ENCODE measurements at places on chromosomes 7 and 10.

GRCh38 chr10:4470231-4470835 lies 355.7 kb upstream of the AKR1E2 start:
- DNase-seq: no peak

- no peak for DNase-seq
Observed at GRCh38 chr10:120436439-120437112, 20.5 kb upstream of the PLPP4 start.

GRCh38 chr7:130461272-130461671 lies 20.5 kb upstream of the CEP41 start:
- DNase-seq: no peak

DNA sequence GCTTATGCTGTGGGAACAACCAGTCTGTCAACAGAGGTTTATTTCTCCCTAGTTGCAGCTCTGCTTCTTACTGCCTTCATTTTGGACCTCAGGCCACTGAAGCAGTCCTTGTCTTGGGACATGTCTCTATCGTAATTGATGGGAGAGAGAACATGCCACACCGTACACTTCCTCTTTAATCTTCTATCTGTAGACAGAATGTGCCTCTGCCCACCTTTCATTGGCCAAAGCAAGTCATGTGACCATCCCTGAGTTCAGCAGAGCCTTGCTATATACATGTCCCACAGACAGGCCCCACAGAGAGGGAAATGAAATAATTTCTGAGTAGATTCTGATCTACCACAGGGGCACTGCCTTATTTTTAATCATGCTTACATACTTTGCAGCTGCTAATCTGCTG lies 98.0 kb downstream of the KCND2 start:
- DNase-seq: no peak

DNA sequence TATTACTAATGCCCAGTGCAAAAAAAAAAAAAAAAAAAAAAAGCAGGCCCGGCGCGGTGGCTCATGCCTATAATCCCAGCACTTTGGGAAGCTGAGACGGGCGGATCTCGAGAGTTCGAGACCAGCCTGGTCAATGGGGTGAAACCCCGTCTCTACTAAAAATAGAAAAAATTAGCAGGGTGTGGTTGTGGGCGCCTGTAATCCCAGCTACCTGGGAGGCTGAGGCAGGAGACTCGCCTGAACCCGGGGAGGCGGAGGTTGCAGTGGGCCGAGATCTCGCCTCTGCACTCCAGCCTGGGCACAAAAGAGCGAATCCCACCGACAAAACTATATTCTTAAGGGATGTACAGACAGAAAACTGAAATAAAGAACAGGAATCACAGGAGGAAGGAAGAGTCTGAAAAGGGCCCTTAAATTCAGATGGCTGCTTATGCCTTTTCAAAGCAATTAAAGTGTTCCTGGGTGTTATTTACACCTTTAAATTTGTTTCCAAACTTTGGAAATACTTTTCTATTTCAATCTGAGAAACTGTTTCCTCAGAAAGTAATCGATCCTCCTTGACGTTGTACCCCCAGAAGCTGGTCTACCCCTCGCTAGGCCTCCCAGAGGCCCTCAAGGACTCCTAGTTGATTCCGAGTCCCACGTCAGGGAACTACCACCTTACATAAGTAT lies 2.0 kb upstream of the KMT2E start:
- DNase-seq: no peak

GRCh38 chr7:30445770-30446169 lies 32.8 kb downstream of the NOD1 start:
- peak; percentile 14 for DNase-seq

DNA sequence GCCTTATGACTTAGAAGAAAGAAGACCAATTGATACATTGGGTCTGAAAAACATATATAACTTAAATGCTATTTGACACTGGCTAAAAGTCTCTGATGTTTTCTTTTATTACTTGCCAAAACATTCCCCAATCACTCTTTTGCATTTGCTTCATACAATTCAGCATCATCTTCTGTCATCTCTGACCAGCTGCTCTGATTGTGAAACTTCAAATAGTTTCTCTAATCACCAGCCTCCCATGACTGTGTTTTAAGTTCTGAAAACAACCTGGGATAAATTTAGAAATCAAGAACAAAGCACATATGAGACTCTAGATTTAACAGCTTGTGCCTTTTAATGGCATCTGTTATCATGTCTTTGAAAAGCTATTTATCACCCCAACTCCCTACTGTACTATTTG lies 208.4 kb upstream of the KCND2 start:
- no peak for DNase-seq

DNA sequence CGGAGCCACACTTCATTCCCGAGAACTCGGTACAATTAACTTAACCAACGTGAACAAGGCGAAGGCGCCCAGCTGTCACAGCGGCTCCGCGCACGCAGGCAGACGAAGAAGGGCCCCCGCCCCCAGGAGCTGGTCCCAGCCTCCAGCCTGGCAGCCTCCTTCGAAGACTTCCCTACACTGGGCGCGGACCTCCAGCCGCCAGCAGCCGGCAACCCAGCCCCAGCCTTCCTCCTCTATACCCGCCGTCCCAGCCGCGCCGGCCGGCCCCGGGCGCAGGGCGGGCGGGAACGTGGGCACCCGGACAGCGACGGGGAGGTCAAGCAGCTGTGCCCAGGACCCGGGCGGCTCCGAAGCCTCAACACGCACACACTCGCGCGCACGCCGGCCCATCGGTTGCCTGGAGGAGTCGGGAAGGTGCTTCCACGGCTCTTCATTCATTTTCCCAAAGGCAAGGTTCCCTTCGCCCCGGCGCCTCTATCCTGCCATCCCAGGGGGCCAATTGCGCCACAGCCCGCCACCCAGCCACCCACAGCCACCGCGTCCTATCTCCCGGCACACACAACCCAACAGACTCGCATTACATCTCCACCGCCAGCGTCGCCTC lies 1.6 kb downstream of the CHST15 start:
- no peak for DNase-seq

- DNase-seq: no peak
Observed at GRCh38 chr7:3057066-3057420, 13.4 kb upstream of the CARD11 start.

- DNase-seq: no peak
Observed at GRCh38 chr7:71308096-71308495, 176.2 kb downstream of the GALNT17 start.

DNA sequence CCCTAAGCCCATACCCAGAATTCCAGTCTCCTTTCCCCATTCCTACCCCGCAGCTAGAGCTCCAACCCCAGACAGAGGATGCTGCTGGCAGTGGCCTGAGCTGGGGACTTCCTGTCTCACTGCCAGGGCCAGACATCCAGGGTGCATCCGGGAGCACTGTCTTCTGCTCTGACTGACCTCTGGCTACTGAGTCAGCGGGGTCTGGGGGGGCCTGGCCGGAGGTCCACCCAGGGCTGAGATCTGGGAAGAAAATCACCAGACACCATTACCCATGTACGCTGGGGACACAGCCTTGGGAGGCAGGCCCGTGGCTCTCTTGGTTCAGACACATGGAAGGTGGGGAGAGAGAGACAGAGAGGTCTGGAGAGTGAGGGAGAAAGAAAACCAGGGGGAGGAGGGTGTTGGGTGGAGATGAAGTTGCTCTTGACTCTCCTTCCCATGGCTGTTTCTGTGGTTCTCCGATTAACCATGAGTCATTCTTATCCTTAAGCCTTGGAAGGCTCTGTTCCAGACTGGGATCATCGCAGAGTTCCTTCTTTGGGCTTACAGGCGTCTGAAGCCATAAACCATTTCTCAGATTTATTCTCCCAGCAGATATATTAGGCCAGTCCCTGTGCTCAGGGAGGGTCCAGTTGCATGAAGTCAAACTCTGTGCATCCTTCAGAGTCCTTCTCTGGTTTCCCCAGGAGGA lies 23.6 kb downstream of the TSPAN15 start:
- no peak for DNase-seq

DNA sequence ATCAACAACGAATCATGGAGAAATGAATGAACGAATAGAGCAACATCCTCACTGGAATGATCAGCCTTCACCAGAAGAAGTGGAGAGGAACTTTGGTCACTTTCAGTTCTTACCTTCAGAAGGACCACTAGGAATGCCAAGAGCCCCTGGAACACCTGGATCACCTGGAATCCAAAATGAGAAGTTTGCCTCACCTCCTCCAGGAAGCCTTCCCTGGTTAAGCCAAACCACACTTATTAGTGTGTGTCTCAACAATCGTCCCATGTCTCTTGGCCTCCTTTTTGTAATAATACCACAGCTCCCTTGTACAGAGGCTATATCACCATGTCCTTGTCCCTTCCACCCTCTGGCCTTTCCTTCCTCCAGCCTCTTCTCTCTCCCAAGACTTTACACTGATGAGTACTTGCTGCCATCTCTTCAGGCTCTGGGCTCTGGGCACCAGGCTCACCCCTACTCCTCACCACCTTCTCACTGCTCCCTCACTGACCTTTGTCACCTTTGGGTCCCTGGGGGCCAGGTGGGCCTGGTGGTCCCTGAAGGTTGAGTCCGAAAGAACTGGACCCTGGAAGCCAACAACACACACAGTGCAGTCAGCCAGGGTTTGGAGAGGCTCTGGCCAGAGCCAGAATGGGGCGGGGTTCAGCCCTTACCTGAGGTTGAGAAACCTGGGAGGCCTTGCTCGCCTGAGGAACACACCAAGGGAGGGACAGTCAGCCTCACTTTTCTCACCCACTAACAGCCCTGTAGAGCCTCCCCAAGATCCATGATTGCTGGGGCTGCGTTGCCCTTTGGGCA lies 46.5 kb downstream of the COL17A1 start:
- DNase-seq: no peak

DNA sequence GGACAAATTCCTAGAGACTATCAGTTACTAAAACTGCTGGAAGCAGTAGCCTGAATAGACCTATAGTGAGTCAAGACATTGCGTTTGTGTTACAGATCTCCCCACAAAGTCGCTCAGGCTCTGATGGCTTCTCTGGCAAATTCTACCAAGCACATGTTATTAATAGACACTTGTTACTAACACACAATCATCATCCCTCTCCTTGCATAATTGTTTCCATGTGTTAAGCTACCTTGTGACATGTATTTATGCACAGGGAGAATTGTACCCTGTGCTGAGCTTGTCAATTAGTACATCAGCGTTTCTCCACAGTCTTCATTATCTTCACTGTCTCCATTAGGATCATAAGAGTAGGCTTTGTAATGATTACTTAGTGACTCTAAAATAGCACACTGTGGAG lies 31.2 kb downstream of the DYNC2I1 start:
- DNase-seq: no peak

GRCh38 chr7:120951826-120952225 lies 1.2 kb downstream of the ING3 start:
- no peak for DNase-seq

- DNase-seq: no peak
Observed at GRCh38 chr10:77501846-77502261, 135.8 kb downstream of the KCNMA1 start.

- DNase-seq: peak; percentile 76
Observed at GRCh38 chr7:98420966-98421612, 20.2 kb upstream of the BAIAP2L1 start.

GRCh38 chr10:31864834-31865518 lies 63.7 kb downstream of the ARHGAP12 start:
- DNase-seq: no peak
